Tibial nerve (tissue), 4 donors: ENCODE measurements at places on chromosomes 1 and 21. TPM values are rescaled to one million over a fixed set of nuclear protein-coding genes. Genes with fewer than 3 reads are reported as not detected.

DNA sequence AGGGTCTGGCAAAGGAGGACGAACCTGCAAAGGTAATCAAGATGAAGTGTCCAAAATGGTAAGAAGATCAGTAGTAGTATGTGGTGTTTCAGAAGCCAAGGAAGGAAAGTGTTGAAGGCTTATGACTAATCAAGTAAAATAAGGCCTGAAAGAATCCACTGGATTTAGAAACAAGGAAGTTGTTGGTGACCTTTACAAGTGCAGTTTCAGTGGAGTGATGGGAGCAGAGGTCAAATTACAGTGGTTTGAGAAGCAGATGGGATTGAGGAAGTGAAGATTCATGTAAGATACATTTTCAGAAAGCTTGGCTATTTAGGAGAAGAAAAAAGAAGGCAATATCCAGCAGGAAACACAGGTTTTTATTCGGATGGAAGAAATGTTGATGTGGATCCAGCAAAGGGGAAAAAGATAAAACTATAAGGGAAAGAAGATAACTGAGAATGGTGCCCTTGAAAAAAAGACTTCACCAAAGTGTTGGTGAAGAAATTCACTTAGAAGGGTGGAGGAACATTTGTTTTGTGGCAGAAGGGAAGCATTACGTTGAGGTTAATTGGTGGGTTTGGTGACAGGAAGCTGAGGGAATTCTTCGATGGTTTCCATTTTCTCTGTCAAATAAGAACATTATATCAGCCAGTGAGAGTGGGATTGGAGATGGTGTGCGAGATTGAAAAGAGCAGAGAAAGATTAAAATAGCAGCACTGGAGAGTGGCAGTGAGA lies 2.1 kb downstream of the ARMH1 start:
- no peak for DNase-seq

DNA sequence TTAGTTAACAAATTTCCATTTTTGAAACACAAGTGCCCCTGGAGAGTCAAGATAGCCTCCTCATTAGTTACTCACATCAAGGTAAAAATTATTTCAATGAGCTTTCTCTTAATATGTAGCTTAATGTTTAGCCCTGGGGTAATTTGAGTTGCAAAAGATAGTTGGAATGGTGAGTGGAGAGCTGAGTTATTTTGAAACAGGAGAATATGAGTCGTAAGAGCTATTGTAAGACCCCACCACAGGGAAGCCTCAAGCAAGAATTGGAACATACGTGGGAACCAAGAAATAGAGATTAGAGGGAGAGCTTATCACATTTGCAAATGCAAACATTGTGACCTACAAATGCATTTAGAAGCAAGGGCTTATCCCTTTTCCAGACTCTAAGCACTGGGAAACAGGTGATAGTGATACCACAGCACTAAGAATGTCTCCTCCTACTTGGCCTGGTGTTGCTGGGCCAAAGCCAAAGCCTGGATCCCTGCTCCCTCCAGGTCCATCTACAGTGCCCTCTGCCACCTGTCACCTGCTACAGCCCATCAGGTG lies 635.1 kb downstream of the PTPRC start:
- DNase-seq: no peak

DNA sequence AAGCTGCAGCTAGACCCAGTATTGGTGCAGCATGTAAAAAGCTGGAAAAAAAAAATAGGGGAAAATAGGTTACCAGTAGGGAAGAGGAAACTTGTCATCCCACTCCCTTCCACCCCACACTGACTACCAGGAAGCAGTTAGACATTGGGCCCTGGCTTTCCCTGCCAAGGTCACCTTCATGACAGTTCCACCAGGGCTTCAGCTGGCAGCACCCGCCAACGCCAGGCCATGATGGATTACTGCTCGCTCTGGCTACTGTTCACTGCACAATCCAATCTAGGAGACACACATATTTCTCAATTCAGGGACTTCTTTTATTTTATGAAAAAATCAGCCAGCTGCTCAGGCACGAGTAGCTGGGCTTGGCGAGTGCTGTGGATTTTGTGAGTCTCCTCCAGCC lies 127.7 kb downstream of the DMRTA2 start:
- no peak for DNase-seq

The ARHGEF10L gene
- total RNA-seq: 39.6 TPM

- DNase-seq: no peak
These were observed 130.7 kb downstream of the GIPC2 start for GRCh38 chr1:78176448-78176847.

GRCh38 chr1:4658643-4659628 lies 4.5 kb downstream of the AJAP1 start:
- DNase-seq: no peak

DNA sequence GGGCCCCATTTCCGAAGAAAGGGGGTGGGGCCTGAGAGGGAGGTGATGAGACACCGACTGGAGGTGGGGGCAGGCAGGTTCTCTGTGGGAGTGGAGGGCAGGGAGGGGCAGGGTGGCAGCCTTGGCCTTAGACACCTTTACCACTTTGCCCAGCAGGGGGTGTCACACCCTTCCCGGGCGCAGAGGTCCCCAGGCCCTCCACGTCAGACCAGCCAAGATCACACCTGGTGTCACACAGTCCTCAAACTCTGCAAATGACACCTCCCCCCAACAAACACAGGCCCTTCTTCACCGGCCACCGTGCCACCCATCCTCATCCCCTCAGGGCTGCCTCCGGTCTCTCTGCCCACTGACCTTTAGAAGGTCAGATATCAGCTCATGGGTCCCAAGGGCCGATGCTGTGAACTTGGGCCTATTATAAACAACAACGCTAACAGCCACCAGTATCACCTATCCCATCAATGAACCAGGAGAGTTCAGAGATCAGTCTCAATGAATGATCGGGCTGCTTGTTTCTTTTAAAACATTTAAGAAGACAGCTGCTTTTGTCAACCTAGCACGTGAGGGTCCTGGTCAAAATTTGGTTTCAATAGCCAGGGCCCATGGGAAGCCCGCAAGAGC lies 103.9 kb downstream of the CASZ1 start:
- no peak for DNase-seq

The ROR1 gene
- total RNA-seq: 41.3 TPM

The CHODL gene
- total RNA-seq: 0.59 TPM

- no peak for DNase-seq
These were observed 369.4 kb upstream of the AJAP1 start for GRCh38 chr1:4284976-4285375.

The PTAFR gene
- 7.6 TPM for total RNA-seq

DNA sequence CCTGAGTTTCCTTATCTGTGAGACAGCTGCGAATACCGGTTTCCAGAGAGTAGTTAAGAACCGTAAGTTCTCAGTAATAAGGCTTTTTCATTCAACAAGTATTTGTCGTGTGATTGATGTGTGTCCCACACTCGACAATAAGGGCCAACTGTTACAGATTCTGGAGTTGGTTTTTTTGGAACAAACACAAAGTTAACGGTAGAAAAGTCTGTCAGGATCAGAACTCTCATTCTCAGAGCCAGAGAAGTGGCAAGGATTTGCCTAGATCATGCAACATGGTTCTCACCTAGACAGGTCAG lies 837 bp downstream of the NUDC start:
- no peak for DNase-seq

GRCh38 chr1:240056350-240056749 lies 35.3 kb upstream of the FMN2 start:
- DNase-seq: no peak

GRCh38 chr1:177082855-177083693 lies 81.4 kb downstream of the ASTN1 start:
- DNase-seq: no peak
